GM23248 (cell line): ENCODE measurements at places on chromosomes 6 and 20.

- no peaks in the 10 kb centered on the region for H3K36me3 ChIP-seq
- no peak overlapping the region for H3K4me3 ChIP-seq
- no peak overlapping the region for H3K27ac ChIP-seq
- H3K4me1 ChIP-seq: no peaks in the 10 kb centered on the region
- H3K27me3 ChIP-seq: no peaks in the 10 kb centered on the region
Measured at GRCh38 chr6:141701732-141702131, 431.0 kb upstream of the GJE1 start.

GRCh38 chr6:106509420-106510089, 119.7 kb downstream of the RTN4IP1 start:
- no peak for DNase-seq
- no peaks in the 10 kb centered on the region for H3K27me3 ChIP-seq

- H3K27me3 ChIP-seq: no peaks in the 10 kb centered on the region
- H3K4me1 ChIP-seq: peaks cover 22% of the 10 kb centered on the region
- H3K27ac ChIP-seq: peak overlapping the region; percentile 69
Measured at GRCh38 chr6:157143171-157143889, 180.0 kb downstream of the TMEM242 start.

- H3K27me3 ChIP-seq: no peaks in the 10 kb centered on the region
- H3K4me3 ChIP-seq: no peak overlapping the region
- peak; percentile 2 for DNase-seq
Measured at GRCh38 chr6:122580737-122581136, 29.5 kb upstream of the PKIB start.

DNA sequence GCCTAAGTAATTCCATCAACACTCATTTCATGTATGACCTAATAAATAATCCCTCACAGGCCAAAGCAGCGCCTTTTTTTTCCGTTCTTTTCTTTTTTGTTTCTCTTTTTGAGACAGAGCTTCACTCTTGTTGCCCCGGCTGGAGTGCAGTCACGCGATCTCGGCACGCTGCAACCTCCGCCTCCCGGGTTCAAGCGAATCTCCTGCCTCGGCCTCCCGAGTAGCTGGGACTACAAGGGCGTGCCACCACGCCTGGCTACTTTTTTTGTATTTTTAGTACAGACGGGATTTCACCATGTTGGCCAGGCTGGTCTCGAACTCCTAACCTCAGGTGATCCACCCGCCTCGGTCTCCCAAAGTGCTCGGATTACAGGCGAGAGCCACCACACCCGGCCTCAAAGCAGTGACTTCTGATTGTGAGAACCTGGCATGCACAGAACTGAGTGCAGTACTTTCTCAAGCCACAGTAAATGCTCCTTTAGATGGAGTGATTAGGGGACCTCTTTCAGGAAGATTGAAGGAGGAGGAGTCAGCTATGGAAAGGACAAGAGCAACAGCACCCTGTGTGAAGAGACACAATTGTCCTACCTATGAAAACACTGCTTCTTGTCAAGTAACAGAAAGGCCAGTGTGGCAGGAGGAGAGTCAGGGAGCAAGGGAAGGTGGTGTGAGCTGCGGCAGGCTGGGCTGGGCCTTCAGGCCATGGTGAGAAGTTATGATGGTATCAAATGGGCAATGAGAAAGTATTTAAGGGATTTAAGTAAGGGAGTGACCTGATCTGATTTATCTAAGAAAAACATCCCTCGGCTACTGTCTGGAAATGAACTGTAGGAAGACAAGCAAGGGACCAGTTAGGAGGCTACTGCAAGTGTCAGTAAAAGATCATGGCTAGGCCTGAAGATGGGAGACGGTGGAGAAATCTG, 1.7 kb upstream of the SCAF8 start:
- H3K4me1 ChIP-seq: peaks cover 14% of the 10 kb centered on the region
- no peak overlapping the region for H3K4me3 ChIP-seq
- no peak overlapping the region for H3K27ac ChIP-seq

DNA sequence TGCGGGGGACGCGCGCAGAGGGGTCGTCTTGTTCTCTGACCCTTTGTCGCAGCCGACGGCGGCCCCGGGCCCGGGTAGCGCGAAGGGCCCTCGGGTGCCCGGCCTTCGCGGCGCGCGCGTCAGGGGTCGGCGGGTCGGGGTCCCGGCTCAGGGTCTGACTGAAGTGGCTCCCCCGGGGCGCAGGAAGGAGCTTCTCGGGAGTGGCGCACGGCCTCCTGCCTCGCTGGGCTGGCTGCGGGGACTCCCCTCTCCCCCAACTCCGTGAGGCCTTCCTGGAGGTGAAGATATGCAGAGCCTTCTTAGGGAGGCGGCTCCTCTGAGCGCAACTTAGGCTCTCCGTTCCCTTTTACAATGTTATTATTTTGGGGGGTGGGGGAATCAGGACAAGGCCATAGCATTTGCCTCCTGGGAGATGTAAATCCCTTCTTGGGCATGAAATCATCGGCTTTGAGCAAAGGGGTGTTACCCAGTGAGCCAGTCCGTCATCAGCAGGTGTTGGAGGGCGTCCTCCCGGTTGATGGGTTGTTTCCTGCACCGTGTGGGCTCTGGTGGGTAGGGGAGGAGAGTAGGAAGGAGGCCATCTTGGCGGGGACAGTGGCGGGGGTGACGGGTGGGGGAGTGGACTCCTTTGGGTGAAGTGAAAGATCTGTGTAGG, 523 bp downstream of the CDS2 start:
- H3K36me3 ChIP-seq: no peaks in the 10 kb centered on the region
- H3K27ac ChIP-seq: peak overlapping the region; percentile 64
- peak; percentile 65 for DNase-seq
- H3K4me3 ChIP-seq: peak overlapping the region; percentile 86

GRCh38 chr6:168196385-168196860, 117.4 kb upstream of the FRMD1 start:
- H3K27me3 ChIP-seq: peaks cover 5% of the 10 kb centered on the region; the same call in 1 of the 2 replicates
- DNase-seq: no peak
- no peaks in the 10 kb centered on the region for H3K36me3 ChIP-seq
- no peak overlapping the region for H3K27ac ChIP-seq
- H3K4me1 ChIP-seq: no peaks in the 10 kb centered on the region

DNA sequence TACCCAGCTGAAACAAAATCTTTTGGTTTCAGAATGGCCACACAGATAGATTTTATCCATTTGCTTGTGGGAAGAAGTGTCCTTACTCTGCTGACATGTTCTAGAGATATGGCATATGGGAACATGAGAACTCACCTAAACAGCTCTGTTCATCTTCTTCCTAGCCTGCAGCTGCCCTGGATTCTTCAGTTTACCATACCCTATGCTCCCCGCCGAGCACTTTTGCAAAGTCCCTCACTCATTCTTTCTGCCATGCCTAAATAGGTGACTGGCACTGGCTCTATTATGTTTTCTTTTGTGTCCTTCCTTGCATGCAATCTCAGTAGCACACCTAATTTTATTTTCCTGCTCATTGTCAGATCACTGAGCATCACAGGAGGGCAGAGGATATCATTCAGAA, 293.7 kb upstream of the RSPO3 start:
- DNase-seq: no peak
- no peaks in the 10 kb centered on the region for H3K4me1 ChIP-seq
- no peak overlapping the region for H3K4me3 ChIP-seq
- H3K27ac ChIP-seq: no peak overlapping the region
- H3K27me3 ChIP-seq: no peaks in the 10 kb centered on the region
